ENCODE measurements at places on chromosomes 3 and 15.
A peak's percentile ranks its signal among the peaks of the same experiment; 100 is the strongest.

- no peak for DNase-seq
Measured at GRCh38 chr3:108818404-108818803, 4.2 kb upstream of the TRAT1 start.

GRCh38 chr3:177694316-177694715, 497.0 kb upstream of the TBL1XR1 start:
- DNase-seq = no peak

DNA sequence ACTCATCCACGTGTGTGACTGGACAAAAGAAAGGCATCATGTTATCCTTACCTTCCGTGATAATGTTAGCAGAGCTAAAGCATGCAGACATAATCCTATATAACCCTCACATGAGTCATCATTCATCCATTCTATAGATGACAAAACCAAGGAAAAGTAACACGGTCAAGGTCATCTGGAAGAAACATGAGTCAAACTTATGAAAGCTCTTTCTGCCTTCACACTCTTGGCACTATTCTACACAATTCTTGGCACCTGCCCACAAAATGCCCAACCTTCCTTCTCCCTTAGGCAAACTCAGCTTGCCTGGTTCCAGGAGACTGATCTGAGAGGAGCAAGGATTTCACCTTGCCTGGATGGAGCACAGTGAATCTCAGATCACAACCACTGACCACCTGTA, 66.9 kb downstream of the PRICKLE2 start:
- DNase-seq = no peak

GRCh38 chr15:88284318-88284998, 27.9 kb upstream of the NTRK3 start:
- no peak for DNase-seq

DNA sequence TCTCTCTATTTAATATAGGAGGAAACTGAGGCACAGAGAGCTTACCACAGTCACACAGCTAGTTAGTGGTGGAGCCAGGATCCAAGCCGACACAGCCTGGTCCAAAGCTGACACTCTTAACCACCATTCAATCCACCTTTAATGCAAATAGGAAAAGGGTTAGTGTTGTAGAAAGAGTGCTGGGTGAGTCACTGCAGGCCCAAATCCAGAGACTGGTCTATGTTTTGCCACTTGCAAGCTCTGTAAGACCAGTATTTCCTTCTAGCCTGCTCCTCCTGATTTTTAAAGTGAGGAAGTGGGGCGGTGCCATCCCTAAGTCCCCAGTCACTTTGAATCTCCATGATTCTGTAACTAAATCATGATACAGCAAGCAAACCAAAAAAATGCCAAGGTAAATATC, 111.0 kb downstream of the MECOM start:
- DNase-seq = no peak

DNA sequence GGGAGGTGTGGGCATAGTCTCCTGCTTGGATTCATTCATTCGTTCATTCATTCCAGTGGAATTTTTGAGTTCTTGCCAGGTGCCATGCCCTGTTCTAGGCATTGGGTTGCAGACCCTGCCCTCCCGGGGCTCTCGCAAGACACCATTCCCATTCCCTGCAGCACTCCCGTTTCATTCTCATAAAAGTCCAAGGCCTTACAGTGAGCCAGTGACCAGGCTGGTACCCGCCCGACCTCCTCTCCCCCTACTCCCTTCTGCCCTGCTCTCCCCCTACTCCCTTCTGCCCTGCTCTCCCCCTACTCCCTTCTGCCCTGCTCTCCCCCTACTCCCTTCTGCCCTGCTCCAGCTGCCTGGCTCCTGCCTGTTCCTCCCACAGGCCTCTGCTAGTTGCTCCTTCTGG, 41.9 kb downstream of the AMOTL2 start:
- DNase-seq = no peak

DNA sequence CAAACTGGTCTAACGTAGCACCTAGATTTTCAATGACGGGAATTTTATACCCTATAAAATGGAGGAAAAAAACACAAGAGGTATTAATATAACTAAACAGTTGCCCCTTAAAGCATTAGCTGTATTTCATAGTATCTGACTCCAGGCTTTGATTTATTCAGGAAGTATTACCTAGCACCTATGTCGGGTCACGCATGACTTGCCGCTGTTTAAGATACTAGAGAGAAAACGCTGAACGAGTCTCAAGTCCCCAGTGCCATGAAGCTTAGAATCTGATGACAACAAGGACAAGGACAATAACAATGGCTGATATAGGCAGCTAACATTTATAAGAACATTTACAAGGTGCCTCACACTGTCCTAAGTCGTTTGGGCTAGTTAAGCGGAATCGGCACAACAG, 1.9 kb downstream of the SNRPA1 start:
- DNase-seq = no peak

DNA sequence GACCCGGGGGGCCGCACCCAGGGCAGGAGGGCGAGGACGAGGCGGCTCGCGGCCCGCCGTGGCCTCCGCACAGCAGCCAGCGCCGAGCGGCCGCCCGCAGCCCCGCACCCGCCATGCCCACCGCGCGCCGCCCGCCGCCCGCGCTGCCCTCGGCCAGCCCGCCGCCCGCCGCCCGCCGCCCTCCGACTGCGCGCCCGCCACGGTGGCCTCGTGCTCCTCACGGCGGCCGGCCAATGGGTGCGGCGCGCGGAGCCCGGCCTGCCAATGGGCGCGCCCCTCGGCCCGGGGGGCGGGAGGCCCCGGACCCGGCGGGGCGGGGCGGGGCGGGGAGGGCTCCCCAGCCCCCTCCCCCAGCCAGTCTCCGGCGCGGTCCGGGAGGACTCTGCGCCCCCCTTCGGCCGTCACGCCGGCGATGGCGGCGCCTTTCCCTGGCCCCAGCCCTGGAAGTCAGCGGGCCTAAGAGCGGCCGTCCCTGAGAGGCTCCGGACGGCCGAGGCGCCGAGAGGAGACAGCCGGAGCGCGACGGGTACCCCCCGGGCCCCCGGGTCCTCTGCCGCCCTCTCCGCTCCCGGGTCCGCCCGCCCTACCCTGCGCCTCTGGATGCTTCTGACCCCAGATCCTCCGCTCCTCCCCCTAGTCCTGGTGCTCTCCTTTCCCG, at the start of gene NT5DC2:
TSS of gene NT5DC2 (minus strand) at position 235 of the 658 bp plus-strand sequence. CDS start at position 115, 120 bp downstream.
- peak; percentile 63 for DNase-seq

DNA sequence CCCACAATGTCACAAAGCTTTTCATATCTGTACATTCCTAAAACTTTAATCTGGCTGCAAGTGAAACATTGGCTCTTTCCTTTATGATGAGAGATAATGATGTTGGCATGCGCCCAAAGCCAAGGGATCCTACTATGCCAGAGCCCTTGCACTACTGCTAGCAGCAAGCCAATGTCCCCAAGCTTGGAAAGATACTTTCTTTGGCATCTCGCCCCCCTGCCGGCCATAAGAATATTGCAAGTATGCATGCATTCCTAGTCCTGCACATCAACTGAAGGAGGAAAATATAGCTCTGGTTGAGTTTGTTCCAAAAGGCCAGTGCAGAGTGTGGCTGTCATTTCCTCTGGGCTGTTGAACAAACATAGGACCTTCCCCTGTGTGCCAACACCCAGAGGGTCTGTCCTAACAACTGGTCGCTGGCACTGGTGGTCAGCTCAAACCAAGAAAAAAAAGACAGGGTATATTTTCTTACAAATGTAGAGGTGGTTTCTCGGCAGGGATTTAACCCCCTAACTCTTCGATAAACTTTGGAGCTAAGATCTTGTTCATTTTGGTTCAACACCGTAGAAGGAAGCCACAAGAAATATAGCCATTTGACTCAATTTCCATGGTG, 120.9 kb upstream of the ZBED2 start:
- no peak for DNase-seq

Measured in left renal pelvis (tissue), 4 donors.